NCI-H2171 (cell line): ENCODE measurements at places on chromosomes 5 and 9.
A peak's percentile ranks its signal among the peaks of the same experiment; 100 is the strongest.

GRCh38 chr5:101047181-101047580 lies 144.1 kb upstream of the ST8SIA4 start:
- no peak for DNase-seq

DNA sequence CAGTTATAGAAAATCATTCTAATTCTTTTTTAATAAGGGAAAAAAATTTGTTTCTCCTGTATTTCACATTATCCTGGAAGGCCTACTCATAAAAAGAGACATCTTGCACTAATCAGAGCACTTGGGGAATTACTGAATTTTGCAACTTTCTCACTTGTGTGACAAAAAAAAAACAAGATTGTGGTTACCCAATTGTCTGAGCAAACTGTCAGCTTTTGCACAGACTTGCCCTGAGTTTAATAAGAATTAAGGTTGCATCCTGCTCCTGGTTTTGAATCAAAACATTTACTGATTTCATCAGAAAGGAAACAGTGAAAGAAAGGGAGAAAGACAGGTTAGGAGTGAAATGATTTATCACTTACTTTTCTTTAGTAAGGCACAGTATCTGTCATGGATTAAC lies 10.6 kb upstream of the SH3RF2 start:
- DNase-seq = no peak

DNA sequence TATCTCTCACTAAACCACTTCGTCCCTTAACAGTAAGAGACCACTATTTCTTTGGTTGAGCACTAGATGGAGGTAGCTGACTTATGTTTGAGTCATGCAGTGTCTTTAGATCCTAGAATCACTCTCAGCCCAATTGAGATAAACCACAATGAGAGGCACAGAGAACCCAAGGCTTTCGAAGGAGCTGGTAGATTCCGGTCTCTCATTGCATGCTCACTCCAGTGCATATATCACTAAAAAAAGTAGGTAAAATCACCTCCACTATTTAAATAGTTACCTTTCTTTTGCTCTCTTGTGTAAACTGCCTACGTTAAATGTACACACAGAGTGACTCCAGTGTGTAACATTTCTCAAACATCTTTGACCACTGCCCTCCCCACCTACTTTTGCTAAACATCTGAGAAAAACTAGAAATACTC lies 27.6 kb downstream of the ACTL7A start:
- no peak for DNase-seq

DNA sequence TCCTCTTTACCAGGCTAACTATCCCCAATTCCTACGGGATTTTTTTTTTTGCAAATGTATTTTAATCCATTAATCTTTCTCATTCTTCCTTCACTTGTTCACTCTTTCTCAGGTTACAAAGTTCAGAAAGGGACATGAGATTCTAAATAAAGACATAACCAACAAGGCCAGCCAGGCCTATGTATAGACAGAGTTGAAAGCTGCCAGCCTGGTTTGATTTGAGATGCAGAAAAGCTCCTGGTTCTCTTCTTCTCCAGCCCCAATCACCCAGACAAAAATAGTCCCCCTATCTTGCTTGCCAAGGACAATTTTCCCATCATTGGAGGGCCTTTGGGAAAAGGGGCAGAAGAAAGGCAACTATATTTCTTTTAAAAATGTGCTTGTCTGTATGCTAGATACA lies 398.8 kb downstream of the NFIB start:
- DNase-seq = no peak

GRCh38 chr9:127175764-127176163 lies 53.3 kb upstream of the ANGPTL2 start:
- no peak for DNase-seq

GRCh38 chr5:25573691-25574090 lies 928.9 kb upstream of the CDH10 start:
- no peak for DNase-seq

DNA sequence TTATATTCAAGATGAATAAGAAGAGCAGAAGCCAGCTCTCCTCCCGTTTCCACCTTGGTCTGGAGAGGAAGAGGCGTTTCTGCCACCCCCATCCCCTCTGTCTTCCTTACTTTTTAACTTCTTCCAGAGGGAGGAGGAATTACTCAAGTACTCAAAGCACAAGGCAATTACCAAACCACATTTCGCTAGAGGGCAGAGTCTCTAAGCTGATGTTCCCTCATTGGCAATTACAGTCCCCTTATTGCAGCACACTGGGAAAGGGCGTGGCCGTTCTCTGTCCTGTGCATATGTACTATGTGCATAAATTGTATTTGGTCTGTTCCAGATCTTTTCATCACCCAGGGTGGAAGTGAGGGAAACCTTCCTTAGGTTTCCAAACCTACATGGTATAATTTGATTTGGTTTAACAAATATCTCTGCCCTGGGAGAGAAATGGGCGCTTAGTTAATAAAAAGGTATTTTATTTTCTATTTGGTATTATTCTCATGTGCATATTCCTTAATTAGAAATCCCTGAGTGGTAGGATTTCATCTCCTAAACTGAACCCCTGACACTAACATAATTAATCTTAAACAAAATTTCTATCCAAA lies 29.8 kb upstream of the ALDOB start:
- DNase-seq = no peak

- no peak for DNase-seq
Measured at GRCh38 chr5:167658889-167659288, 632.6 kb upstream of the WWC1 start.

DNA sequence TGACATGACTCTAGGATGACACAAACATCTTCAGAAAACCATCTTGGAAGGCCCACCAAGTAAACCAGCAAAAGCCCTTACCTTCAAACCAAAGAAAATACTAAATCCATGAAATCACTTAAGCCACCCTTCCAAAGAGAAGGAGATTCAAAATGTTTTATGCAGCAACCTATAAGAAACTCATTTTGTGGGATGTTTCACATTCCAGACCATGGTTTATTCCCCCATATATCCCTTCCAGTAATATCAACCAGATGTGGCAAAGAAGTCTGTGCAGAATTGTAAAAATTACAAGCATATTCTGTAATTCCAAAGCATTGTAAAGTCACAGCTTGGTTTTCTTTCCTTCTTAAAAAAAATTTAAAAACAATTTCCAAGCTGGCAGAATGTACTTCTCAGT lies 117.4 kb downstream of the SLIT3 start:
- no peak for DNase-seq

- no peak for DNase-seq
Measured at GRCh38 chr5:55923865-55924500, 70.8 kb downstream of the IL6ST start.

DNA sequence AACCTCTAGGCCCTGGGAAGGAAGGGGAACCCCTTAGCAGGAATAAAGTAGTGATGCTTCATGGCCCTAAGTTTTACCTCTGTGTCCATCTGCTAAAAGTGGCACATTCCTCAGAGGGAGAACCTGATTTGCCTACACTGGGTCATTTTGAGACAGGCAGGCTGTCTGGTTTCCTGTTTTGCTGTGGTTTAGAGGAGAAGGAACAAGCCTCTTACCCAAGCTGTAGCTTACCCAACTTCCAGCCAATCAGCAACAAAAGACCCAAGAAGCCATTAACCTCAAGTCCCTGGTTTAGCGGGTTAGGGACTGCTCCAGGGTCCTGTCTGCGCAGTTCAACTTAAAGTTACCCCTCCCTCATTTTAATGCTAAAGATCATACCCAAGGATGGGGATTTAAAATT lies 411.0 kb downstream of the MAT2B start:
- DNase-seq = no peak

DNA sequence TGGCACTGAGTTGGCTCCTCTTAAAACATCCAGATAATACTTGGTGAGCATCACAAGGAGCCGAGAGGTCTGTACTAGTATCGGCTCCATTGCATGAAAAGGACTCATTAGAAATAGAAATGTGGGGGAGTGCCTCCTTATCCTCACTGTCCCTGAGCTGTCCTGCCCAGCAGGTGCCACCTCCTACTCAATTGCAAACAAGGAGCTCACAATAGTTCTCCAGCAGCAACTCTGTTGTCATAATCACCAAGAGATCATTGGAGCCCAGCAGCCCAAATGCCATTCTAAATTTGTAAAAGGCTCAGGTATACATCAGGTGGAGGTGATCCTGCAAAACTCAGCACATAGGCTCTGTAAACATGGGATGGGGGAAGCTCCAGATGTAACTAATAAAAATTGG lies 99.1 kb downstream of the PLK2 start:
- DNase-seq = no peak

DNA sequence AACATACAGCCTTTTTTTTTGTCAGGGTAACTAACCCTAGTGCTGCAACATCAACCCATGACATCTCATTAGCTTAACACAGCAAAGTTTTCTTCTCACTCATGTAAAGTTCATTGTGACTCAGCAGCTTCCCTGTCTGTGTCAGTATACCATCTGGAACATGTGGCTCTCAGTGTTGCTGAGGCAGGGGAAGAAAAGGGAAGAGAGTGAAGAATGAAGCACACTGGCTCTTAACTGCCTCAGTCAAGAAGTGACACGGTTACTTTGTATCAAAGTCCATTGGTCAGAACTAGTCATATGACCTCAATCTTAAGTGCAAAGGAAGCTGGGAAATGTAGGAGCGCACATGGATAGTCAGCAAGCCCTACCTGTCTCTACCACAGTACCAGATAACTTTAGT lies 185.0 kb upstream of the ELL2 start:
- no peak for DNase-seq

- DNase-seq = peak; percentile 22
Measured at GRCh38 chr5:68533571-68534084, 318.1 kb downstream of the PIK3R1 start.

DNA sequence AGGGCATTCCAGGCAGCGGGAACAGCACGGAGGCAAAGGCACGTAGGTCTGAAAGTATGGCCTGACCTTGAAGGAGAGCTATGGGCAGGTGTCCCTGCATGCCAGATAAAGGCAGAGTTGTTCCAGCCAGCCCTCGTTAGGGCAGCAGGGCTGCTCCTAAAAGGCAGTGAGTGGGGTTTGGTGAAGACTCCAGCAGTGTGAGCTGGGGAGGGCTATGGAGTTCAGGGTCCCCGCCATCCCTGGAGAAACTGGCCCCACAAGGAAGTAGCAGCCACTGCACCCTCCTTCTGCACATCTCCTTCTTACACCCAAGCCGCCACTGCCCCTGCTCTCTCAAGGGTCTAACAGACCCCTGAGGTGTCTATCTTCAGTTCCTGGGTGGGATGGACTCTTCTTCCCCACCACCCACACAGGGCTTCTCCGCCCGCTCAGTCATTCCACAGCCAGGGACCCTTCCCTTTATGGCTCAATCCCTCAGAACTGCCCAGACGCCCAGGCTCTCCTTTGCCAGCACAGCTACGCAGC lies 1.4 kb downstream of the AKNA start:
- no peak for DNase-seq
